ENCODE measurements at places on chromosomes 11 and 22. TPM values are rescaled to one million over a fixed set of nuclear protein-coding genes. Genes with fewer than 3 reads are reported as not detected.
A peak's percentile ranks its signal among the peaks of the same experiment; 100 is the strongest.

- DNase-seq: no peak
These were observed 196.9 kb downstream of the ADAMTS15 start for GRCh38 chr11:130645164-130645842.

- DNase-seq: no peak
These were observed 458.0 kb upstream of the KIRREL3 start for GRCh38 chr11:127458561-127458960.

GRCh38 chr11:107785401-107785800 is 73.2 kb downstream of the SLC35F2 start:
- peak; percentile 89 for DNase-seq

DNA sequence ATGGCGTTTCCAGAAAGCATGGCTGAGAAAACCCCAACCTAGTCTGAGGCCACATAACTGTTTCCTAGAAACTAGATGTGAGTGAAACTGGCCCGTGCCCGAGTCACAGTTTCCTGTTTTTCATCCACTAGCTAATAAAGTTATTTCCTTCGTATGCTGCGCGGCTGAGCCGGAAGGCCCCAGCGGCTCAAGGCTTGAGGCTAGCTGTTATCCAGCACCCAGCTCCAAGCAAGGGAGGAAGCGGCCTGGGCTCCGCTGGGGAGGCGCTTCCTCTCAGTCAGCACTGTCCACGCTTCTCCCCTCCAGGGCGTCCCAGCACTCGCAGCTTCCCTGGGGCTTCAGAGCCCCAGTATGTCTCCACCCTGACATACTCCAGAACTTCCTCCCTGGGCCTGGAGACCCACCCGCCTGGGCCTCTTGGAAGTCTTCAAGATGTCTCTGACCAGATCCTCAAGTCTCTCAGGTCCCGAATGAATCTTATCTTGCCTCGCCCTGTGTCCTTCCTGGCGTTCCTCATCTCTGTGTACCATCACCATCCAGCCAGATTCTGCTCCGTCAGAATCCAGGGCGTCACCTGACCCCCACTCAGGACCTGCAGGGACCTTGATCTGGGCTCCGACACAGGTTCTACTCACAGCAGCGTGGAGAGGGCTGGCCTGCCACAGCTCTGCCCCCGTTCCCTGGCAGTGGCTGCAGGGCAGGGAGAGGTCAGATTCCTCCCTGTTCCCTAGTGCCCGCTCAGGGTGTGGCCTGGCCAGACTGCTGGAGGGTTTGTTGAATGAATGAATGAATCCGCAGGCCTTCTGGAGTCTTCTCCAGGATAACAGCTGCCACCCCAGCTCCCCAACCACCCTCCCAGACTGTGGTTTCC is 81.9 kb downstream of the LRRC32 start:
- no peak for DNase-seq

The MAPK8IP2 gene
- total RNA-seq: 0.30 TPM

The GAL3ST1 gene
- 6.4 TPM for total RNA-seq

- DNase-seq: no peak
These were observed 414.1 kb downstream of the BRD1 start for GRCh38 chr22:49413551-49413950.

DNA sequence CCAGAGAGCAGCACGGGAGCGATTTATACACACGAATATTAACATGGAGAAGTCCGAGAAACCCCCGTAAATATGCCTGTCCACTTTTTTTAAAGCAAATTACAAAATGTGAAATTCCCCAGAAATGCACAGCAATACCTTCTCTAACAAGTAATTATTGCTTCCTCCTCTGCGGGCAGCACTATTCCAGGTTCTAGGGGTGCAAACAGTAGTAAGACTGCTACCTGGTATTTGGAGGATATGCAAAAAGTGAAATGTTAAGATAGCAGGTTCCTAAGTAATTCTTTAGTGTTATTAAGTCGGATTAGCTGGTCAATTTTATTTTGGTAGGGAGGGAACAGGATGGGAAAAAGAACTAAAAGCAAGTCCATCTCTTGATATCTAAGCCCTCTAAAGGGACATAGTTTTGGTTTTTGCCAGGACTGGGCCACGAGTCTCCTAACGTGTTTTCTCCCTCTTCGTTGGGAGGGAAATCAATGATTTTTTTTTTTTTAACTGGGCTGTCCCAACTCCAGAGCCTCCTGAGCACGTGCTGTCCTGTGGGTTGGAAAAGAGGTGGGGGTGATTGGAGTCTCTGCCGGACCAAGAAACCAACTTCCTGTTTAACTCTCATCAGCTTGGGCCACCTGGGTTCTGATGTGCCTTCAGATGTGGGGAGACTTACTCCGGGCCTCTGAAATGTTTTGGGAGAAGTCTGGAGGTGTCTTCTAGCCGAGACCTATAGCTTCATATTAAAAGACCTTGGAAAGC is 1.7 kb upstream of the XBP1 start:
- peak; percentile 45 for DNase-seq

DNA sequence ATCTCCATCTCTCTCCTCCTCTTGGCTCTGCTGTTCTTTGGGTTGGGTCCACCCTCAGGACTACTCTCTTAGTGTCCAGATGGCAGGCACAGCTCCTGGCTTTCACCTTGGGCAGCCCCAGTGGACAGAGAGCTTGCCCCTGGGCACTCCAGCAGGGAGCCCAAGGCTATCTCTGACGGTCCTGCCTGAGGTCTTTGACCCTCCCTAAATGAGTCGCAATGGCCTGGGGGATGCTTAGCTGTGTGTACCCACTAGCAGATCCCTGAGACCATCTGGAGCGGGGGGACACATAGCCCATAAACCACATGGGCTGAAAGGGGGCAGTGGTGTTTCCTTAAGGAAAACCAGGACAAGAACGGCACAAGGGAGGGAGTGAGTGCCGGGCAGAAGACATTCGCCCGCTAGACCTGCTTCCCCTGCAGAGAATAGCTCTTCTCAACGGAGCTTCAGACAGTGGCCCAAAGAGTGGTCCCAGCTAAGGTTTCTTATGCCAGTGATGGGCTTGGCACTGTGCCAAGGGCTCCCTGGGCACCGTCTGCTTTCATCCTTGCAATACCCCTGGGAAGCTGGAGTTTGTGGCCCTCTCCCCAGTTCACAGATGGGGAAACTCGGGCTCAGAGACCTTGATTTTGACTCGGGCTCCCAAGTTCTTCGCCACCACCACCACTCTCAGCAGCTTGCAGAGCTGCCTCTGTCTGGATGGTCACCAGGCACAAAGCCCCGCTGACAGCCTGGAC is 53.9 kb upstream of the ANO1 start:
- no peak for DNase-seq

- DNase-seq: no peak
These were observed 239.7 kb downstream of the SWAP70 start for GRCh38 chr11:9903579-9903978.

DNA sequence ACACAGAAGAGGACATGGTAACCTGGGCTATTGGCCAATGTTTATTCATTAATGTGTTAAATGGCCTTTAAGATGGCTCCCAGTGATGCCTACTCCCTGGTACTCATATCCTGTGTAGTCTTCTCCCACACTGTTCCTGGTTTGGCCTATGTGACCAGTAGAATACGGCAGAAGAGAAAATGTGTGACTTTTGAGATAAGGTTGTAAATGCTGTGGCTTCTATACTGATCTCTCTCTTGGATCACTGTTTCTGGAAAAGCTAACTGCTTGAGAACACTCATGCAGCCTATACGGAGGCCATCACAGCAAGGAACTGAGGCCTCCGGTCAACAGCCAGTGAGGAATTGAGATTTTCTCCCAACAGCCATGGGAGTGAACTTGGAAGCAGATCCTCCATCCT is 24.1 kb downstream of the MAML2 start:
- DNase-seq: no peak

The FAM180B gene
- total RNA-seq: not detected

The OVOL1 gene
- total RNA-seq: 5.2 TPM

DNA sequence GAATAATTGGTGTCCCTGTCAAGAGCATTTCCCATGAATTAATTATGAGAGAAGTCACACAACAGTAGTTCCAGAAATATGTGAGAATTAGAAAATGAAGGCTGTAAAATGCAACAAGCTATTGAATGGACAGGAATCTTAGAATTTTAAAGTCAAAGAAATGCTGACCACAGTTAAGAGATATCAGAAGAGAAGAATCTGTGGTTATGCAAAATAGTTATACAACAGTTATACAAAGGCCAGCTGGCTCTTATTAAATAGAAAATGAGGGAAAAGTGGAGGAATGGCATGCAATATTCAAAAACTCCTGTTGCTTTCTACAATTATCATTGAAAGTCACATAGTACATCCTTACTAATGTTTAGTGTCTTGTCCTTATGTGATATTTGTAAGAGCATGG is 27.4 kb downstream of the CASP12 start:
- DNase-seq: peak; percentile 4

DNA sequence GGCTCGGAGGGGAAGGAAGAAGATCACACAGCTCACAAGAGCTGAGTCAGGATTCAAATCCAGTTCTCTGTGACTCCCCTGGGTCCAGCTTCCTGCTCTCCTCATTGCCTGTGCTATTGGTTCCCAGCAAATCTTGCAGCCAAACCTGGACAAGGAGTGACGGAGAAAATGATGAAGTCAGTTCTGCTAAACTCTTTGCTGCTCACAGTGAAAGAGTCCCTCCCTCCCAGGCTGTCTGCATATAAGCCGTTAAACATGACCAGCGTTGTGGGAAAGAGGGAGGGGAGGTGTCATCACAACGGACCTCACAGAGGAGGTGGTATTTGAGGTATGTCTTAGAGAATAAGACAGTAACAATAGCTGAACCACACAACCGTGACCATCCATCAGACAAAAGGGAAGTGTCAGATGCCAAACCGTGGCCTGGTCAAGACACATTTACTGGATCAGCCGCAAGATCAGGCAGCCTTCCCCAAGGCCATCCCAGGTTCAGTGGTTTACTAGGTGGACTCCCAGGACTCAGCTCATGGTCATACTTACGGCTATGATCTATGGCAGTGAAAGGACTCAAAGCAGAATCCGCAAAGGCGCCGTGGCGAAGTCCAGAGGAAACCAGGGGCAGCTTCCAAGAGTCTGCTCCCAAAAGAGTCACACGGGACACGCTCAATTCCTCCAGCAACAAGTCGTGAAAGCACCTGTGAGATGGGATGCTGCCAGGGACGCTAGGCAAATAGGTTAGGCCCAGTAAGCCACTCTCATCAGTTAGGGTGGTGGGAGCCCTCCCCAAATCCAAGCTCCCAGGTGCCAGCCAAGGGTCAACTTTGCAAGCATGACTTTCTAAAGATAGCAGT is 2.8 kb upstream of the CYTH4 start:
- DNase-seq: peak; percentile 89

DNA sequence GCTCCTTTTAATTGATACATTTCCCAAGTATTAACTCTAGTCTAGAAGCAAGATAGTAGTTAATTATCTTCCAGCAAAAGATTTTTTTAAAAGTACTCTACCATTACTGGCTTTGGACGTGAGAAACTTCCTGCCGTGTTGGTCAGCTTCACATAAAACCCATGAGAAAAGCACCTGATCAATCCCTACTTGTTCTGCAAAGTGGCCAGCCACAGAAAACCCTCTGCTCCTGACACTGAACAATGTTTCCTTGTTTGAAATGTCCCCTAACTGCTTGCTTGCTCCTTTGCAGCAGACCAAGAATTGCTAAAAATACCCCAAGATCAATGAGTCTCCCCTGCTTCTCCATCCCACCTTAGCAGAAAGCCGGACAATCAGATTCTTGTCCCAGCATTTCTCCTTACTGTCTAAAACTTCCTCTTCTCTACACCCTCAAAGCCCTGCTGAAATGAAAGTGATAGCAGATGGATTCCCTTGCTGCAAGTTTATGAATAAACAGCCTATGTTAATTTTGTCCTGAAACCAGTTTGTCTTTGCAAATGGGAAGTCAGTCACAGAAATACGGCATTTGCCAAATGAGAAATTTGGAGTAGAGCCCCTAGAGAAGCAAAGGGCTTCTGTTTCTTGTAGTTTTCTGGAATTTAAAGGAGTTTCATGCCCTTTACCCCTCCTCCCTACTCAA is 207.1 kb upstream of the ARHGAP20 start:
- peak; percentile 32 for DNase-seq

DNA sequence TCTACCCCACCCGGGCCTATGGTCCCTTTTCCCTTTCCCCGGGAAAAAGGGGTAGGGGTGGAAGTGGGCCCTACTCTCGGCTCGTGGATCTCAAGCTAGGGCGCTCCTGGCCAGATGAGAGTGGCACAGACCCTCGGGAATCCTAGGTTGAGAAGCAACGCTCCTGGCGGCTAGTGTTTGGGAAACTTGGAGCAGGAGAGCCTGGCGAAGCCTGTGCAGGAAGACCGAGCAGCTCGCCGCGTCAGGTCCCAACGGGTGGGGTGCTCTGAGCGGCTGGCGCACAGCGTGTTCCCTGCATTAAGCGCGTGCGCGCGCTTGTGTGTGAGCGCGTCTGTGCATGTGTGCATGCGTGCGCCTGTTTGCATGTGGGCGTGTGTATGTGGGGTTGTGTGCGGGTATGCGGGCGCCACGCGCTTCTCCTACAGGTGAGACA is 7.1 kb upstream of the FLI1 start:
- DNase-seq: no peak

DNA sequence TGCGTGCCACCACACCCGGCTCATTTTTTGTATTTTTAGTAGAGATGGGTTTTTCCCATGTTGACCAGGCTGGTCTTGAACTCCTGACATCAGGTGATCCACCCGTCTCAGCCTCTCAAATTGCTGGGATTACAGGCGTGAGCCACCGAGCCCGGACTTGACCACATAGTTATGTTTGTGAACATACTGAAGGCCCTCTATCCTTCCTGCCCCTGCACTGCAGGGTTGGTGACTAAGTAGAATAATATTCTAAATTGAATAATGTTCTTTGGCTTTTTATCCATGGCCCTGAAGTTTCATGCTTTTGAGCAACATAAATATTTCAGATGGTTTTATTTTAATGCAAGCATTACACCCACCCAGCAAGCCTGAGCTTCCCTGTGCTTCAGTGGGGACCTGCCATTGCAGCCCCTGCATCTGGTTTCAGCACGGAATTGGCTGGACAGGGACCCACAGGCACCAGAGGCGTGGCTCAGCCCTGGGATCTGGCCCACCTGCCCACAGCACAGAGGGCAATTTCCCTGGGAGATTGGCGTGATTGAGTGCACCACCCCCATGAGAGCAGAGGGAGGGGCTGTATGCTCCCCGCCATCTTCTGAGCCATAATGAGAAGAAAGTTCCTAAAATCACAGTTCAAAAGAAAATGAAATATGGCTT is 460.5 kb downstream of the BRD1 start:
- no peak for DNase-seq

DNA sequence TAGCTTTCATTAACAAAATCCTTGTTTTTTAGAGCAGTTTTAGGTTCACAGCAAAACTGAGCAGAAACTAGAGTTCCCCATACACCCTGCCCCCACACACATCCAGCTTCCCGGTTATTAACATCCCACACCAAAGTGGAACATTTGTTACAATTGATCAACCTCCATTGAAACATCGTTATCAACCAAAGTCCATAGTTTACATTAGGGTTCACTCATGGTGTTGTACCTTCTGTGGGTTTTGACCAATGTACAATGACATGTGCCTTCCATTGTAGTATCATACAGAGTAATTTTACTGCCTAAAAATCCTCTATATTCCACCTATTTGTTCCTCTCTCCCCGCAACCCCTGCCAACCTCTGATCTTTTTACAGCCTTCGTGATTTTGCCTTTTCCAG is 28.5 kb downstream of the PRDM11 start:
- no peak for DNase-seq

Measured in renal cortical epithelial cell (primary cell).